Fibroblast of skin of right biceps (primary cell): ENCODE measurements at places on chromosomes 7 and 10.
A peak's percentile ranks its signal among the peaks of the same experiment; 100 is the strongest.

DNA sequence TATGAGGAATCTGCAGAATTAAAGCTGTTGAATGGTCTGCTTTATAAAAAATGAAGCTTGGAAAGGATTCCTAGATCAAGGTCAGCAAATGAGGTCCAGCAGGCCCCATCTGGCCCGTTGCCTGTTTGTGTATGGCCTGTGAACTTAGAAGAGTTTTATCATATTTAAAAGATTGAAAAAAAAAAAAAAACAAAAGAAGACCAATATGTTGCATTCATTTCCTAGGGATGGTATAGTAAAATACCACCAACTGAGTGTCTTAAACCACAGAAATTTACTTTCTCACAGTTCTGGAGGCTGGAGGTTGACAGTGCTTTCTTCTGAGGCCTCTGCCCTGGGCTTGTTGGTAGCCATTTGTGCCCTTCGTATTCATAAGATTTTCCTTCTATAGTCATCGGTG is 109.2 kb downstream of the PPP1R3A start:
- DNase-seq = peak; percentile 44

DNA sequence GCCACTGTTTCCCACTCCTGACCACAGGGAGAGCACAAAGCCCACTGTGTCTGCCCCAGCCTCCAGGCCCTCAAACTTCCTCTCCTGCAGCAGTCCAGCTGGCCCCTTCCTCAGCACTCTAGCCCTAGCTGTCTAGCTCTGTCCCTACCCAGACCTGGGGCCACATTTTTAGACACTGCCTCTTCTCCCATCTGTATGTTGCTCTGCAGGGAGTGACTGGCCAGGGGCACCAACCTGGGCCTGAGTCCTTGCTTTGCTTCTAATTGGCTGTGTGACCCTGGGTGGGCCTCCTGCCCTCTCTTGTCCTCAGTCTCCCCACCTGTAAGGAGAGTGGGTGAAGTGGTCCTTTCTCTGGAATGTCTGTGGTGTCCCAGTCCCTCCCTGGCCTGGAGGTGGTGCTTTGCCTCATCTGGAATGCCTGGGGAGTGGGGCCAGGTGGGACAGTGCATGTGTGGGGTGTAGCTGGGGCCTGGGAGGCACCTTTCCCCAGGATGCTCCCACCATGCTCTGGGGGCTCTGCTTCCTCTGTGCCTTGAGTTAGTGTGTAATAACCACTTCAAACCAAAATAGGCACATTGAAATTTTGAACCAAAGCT is 25.1 kb downstream of the AQP1 start:
- no peak for DNase-seq

DNA sequence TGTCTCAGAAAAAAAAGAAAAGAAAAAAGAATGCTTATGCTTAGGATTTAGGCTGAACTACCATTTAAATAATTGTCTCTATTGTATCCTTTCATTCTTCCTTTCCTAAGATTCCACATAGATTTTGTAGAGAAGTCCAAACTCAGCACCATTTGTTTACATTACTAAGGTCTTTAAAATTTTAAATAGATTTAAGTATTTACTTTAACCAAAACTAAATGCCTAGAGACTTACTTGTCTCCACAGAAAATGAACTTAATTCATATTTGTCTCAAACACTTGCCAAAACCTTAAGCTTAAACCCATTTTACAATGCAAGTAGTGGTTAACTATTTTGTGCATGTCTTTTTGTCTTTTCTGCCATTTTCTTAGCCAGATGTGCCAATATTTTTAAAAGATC is 54.1 kb upstream of the ABI1 start:
- DNase-seq = no peak

- DNase-seq = no peak
Observed at GRCh38 chr10:18446205-18446604, 205.2 kb downstream of the NSUN6 start.

DNA sequence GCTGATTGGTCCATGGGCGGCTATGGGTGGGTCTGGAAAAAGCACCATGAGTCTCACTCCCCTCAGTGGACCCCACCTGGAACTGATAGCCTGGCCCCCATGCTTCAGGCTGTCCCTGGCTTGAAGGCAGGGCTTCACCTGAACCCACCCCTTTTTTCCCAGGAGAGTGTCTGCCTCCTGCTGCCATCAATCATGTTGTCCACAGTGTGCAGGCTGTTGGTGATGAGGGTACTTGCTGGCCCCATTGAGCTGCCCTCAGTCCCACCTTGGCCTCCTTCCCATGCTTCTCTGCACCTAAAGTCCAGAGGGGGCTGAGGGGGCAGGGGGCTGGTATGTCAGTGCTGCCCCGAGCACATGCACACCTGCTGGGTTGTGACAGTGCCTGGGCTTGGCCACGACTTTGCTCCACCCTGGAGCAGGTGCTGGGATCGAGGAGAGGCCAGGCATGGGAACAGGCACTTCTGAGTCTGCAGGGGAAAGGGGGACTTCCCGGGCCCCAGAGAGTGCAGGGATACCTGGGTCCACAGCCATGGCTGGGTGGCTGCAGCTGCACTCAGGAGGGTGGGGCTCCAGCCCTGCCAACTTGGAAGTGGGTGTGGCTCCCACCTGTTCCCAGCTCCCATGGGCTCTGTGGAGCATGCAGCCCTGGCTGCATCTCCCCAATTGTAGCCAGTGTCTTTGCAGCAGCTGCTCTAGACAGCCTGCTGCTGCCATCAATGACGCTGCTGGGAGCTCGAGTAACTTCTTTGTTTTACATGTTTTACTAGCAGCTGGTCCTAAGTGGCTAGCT is 56.9 kb downstream of the ADK start:
- DNase-seq = no peak

GRCh38 chr7:91020636-91021385 is 243.4 kb upstream of the FZD1 start:
- no peak for DNase-seq

- DNase-seq = no peak
Observed at GRCh38 chr10:103054621-103055020, 136.5 kb downstream of the CNNM2 start.

DNA sequence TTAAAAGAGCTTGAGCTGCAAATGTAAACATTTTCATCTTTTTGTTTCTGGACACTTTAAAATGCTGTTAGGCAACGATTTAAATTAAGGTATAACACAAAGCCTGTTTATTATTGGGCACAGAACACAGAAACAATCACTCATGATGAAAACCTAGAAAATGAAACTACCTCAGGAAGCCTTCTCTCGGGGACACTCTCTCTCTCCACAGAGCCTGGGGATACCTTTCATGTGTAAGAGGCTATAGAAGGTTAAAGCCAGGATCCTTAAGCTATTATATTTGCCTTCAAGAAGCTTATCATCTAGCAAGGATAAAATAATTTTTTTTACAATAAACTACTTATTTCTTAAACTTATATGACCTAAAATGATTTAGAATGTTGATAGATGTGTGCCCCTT is 194.1 kb downstream of the SKAP2 start:
- no peak for DNase-seq
